ENCODE measurements at places on chromosomes 12 and 14.

DNA sequence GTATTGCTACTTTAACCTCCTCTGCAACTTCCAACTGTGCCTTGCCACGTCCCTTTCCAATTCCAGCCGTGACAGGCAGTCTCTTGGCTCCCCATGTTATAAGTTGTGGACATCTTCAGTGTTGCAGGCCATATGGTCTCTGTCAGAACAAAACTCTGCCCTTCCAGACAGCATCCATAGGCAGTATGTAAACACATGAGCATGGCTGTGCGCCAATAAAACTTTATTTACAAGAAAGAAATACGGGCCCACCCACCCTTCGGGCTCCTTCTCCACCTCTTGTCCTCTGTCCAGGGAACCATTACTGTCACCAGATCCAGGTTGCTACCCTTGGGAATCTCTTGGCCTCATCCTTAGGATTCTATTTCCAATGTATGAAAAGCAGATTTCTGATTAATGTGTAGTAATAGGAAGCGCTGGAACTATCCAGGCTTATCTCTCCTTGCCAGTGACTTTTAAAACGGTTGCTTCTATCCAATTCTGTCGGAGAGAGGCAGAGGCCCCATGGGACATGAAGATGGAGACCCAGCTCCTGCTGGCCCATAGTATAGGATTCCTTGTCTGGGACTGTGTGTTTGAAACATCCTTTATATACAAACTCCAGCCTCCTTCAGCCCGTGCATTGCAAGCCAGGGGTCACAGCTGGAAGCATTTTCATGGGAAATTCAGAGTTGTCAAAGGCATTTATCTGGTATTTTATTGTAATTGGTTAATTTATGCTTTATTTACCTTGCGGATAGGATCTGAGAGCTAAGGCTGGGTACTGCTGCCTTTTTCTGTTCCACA lies 114.4 kb downstream of the ZNF664 start:
- DNase-seq: peak; percentile 86

- no peak for DNase-seq
These were observed 24.3 kb downstream of the BTBD6 start for GRCh38 chr14:105272623-105273022.

- no peak for DNase-seq
These were observed 5.4 kb downstream of the XRCC3 start for GRCh38 chr14:103709814-103710213.

GRCh38 chr14:104187121-104187889 lies 48.9 kb downstream of the KIF26A start:
- no peak for DNase-seq

DNA sequence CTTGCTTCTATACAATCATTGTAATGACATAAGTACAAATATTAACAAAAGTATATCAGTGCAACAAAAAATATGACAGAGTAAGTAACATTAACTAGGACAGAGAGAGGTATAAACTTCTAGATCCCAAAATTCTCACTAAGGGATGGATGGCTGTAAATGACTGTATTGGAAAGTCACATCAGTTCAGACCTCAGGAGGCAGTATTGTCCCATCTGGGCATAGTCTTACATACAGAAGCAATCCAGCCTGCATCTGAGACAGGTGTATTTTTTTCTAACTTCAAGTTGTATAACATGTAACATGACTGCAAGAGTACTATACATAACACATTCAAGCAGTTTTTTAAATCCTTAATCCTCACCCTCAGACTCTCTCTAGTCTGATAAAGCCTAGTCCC lies 99.0 kb downstream of the GARIN6 start:
- no peak for DNase-seq

GRCh38 chr12:46493150-46493833 lies 120.7 kb upstream of the SLC38A2 start:
- no peak for DNase-seq

DNA sequence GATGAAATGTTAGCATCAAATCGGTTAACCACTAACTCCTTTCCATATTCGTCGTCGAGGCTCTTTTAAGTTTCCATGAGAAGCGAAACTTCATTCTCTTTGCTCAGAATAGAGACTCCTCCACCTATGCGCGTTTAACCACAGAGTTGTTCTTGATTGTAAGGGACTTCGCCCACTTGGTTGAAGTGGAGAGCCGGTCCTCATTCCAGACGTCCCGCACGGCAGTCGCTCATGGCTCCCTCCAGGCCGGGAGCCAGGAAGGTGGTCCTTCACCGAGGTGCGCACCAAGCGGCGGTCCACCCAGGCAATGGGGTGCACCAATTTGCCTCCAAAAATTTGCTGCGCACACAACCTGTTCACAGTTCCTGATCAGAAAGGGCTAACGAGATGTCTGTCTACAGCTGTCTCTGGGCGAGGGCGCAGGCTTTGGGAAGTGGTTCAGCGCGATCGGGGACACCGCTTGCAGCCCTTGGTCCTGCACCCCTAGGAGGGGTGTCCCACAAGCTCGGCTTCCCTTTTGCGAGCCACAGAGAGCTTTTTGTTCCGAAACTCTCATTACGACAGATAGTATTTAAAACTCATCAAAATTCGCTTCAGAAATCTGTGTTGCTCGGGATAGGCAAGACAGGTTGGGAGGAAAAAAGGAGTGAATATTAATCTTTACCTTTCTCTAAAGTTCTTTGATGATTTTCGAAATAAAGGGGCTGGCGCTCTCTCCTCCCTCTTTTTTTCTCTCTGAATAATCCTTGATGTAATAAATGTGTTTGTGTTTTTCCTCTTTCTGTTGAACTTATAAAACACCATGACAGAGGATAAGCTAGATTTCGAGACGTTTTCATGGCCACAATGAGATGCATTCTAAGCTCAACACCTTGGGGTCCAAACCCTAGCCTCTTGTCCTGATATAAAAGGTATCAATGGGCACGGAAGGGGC lies 6.4 kb upstream of the ALX1 start:
- no peak for DNase-seq

DNA sequence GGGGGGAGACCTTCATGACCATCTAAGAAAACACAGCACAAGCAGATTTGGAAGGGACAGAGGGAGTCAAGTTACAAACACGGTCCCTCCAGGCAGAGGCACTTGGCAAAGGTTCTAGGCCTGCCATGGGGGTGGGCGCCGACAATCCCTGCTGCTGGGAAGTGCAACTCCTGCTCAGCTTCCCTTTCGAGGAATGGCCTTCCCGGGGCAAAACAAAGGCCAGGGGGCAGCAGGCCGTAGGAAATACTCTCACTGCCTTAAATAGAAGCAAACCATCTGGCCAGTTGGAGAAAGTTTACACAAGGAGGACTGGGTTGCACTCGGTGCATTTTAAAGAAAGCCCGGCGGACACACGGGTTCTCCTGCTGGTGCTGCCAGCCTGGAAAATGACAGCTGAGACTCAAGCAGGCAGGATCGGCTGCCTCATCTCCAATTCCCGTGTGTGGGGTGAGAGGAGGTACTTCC lies 65.8 kb downstream of the ITPK1 start:
- DNase-seq: peak; percentile 53

GRCh38 chr14:91149462-91149861 lies 35.6 kb downstream of the DGLUCY start:
- DNase-seq: peak; percentile 72

DNA sequence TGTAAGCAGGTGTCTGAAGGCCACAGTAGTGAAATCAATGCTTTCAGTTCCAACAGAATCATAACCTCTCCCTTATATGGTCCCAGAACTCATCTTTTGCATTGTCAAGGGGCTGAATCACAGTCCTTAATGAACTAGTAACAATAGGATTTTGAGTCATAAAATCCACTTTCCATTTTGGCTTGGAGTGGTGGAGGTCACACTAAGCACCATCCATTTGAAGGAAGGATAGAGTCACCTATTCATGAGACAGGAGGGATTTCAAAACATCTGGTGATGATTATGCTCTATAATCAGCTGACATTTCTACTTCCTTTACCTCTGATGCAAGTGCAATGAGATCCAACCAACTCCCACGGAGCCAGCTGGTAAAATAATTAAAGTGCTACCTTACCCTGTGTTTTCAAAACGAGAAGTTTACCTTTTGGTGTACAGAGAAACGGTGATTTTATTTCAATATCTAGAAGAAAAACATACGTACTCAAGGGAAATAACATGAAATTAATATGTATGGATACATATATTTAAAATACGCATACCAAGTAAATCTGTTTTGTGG lies 59.1 kb downstream of the TMEM132D start:
- DNase-seq: peak; percentile 53

DNA sequence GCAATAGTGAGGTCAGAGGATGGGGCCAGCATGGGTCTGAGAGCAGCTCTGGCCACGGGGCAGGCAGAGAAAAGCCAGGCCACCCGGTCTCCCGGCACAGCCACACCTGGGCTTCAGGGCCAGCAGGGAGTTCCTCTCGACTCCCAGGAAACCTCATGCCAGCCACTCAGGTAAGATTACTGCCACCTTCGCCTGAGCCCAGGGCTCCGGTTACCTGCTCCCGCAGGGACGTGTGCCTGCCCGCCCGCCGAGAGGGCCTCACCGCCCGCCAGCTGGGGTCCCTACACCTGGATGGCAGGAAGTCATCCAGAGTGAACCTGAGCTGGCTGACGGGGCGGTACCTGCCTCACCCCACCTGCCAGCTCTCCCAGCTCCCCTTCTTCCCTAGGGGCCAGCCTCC lies 7.3 kb downstream of the JAG2 start:
- no peak for DNase-seq

- DNase-seq: no peak
These were observed 271.6 kb upstream of the RTL1 start for GRCh38 chr14:101174980-101175606.

All from muscle of leg (tissue), 16 donors.